Lung (tissue), 17 donors: ENCODE measurements at places on chromosomes 6 and 20. TPM values are rescaled to one million over a fixed set of nuclear protein-coding genes. Genes with fewer than 3 reads are reported as not detected.

Gene LTA
- total RNA-seq: 0.54 TPM

DNA sequence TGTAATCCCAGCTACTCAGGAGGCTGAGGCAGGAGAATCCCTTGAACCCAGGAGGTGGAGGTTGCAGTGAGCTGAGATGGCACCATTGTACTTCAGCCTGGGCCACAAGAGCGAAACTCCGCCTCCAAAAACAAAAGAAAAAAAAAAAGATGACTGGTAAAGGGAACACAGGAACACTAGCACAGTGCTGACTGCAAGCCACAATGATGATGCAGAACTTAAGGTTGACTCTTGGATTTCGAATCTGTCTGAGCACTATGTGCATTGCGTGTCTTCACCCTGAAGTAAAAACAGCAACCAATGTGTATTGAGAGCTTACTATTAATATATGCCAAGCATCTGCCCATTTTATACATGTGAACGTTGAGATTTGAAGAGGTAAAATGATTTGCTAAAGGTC lies 27.6 kb upstream of the LIN28B start:
- H3K4me3 ChIP-seq: no peak overlapping the region
- DNase-seq: no peak
- H3K27ac ChIP-seq: no peak overlapping the region
- H3K36me3 ChIP-seq: no peaks in the 10 kb centered on the region

Gene CLVS2
- total RNA-seq: not detected

DNA sequence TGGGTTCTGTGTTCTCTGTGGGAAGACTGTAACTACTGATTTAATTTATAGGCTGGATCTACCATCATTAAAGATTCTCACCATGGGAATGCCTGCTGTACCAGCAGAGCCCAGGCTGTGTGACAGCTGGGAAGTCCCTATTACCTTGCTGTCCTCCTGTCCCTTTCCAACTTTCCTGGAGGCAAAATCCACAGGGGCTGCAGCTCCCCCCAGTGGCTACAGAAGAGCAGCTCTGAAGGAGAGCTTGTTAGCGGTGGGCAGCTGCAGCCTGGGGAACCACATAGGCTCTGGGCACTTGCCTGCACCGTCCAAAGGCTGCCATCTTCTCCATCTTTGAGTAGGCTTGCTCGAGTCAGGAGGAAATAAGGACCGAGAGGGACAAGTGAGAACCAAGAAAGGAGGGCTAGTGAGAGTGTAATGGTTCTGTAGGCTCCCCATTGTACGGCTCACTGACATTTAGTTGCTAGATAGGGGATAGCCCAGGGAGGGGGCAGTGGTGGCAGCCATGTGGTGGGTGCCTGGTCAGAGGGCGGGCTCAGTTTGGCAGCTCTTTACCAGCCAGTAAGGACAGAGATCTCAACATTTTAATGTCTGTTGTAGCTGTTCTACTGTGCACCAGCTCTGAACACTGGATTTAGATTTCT lies 155.1 kb upstream of the MLIP start:
- no peaks in the 10 kb centered on the region for H3K4me1 ChIP-seq
- no peak overlapping the region for H3K27ac ChIP-seq
- no peaks in the 10 kb centered on the region for H3K27me3 ChIP-seq
- DNase-seq: peak; percentile 68
- no peak overlapping the region for H3K4me3 ChIP-seq
- H3K36me3 ChIP-seq: no peaks in the 10 kb centered on the region

GRCh38 chr6:107217248-107217647 lies 101.9 kb upstream of the BEND3 start:
- no peaks in the 10 kb centered on the region for H3K36me3 ChIP-seq
- no peaks in the 10 kb centered on the region for H3K4me1 ChIP-seq
- DNase-seq: no peak
- no peak overlapping the region for H3K4me3 ChIP-seq
- H3K27ac ChIP-seq: no peak overlapping the region
- no peaks in the 10 kb centered on the region for H3K27me3 ChIP-seq

DNA sequence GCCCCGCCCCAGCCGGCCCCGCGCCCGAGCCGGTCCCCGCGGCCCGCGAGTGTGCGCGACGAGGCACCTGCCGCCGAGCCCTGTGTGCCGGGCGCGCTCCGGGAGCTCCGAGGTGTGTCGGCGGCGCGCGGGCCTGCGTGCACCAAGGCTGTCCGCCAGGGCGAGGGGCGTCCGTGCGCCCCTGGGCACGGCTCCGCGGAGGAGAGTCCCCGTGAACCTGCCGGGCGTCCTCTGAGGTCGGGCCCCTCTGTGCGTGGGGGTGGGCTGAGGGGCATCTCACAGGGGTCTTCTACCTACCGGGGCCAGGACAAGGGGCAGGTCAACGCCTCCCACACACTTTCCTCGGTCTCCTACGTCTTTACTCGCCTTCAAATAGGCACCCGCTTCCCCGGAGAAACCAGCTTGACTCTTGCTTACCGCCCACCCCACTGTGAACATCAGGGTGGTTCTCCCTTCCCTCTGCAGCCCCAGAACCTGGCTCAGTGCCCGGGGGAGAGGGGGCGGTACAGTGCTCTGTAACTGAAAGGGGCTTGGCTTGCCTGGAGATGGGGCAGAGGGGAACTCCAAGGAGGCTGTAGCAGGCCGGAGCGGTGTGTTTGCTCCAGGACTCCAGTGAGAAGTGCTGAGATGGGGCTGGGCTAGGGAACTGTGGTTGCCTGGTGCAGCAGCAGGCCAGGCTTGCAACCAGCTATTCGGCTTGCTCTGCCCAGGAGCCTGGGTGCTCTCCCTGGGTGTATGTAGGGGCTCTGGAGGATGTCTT lies at the start of gene SAMD10:
Gene SAMD10 (minus strand): TSS at position 86 of the 760 bp plus-strand sequence. CDS start 175 bp downstream, outside the sequence.
- H3K27me3 ChIP-seq: peaks cover 4% of the 10 kb centered on the region
- H3K4me3 ChIP-seq: peak within 1 kb of the TSS; percentile 34
- H3K27ac ChIP-seq: peak within 1 kb of the TSS; percentile 82
- peaks cover 9% of the 10 kb centered on the region for H3K36me3 ChIP-seq

GRCh38 chr6:145815309-145816274 lies 997 bp upstream of the FBXO30 start:
- H3K27me3 ChIP-seq: no peaks in the 10 kb centered on the region
- DNase-seq: peak; percentile 73
- peaks cover 3% of the 10 kb centered on the region for H3K36me3 ChIP-seq
- H3K4me3 ChIP-seq: peak overlapping the region; percentile 65
- H3K4me1 ChIP-seq: peaks cover 3% of the 10 kb centered on the region

GRCh38 chr20:10710991-10711775 lies 37.4 kb upstream of the JAG1 start:
- H3K36me3 ChIP-seq: no peaks in the 10 kb centered on the region
- H3K4me3 ChIP-seq: no peak overlapping the region

Gene VSX1
- total RNA-seq: not detected

GRCh38 chr20:63014710-63015109 lies 7.9 kb upstream of the BHLHE23 start:
- H3K4me1 ChIP-seq: no peaks in the 10 kb centered on the region
- peaks cover 57% of the 10 kb centered on the region for H3K27me3 ChIP-seq
- DNase-seq: no peak
- no peak overlapping the region for H3K27ac ChIP-seq
- no peak overlapping the region for H3K4me3 ChIP-seq

DNA sequence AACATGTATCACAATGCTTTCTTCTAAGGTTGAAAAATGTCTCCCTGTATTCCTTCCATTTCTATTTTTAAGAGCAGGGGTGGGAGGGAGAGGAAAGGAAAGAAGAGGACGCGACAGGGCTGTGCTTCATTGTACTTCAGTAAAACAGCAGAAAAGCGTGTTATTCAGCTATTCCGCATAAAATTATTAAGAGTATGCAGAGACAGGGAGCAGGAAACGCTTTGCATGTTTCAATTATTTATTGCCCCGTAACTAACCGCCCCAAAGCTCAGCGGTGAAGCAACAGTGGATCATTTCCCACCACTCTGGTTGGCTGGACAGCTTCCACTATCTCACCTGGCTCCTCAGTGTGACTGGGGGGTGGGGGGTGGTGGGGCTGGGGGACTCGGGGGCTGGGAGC lies 188.9 kb downstream of the TTLL2 start:
- DNase-seq: peak; percentile 30
- no peaks in the 10 kb centered on the region for H3K4me1 ChIP-seq
- H3K36me3 ChIP-seq: no peaks in the 10 kb centered on the region
- H3K27ac ChIP-seq: no peak overlapping the region

DNA sequence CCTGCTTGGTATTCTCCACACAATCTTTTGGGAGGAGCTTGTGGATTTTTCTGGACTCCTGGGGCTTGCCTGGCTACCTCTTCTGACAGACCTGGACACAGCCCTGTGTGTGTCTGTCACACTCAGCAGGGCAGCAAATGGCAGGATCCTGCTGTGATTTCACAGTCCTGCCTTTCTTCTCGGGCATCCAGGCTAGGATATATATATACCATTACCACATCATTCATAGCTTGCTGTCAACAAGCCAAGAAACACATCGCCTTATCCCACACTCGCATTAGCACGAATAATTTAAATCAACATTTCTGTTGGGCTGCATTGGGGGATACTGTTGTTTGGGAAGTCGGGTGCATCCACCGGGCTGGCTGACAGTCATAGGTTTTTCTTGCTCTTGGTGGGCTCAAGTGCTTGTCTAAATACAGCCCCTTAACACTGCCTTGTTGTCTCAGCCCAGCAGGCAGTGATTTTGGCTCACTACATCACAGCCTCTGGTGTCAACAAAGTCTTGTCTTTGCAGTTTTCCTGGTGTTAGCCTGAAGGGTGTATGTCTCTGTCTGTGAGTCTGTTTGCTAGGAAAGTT lies 154.9 kb upstream of the FERMT1 start:
- H3K4me1 ChIP-seq: peaks cover 13% of the 10 kb centered on the region
- no peak overlapping the region for H3K27ac ChIP-seq
- peak; percentile 78 for DNase-seq

Gene SNAI1
- 0.74 TPM for total RNA-seq

GRCh38 chr6:24080711-24081110 lies 45.3 kb upstream of the NRSN1 start:
- H3K27ac ChIP-seq: no peak overlapping the region
- H3K4me3 ChIP-seq: no peak overlapping the region

DNA sequence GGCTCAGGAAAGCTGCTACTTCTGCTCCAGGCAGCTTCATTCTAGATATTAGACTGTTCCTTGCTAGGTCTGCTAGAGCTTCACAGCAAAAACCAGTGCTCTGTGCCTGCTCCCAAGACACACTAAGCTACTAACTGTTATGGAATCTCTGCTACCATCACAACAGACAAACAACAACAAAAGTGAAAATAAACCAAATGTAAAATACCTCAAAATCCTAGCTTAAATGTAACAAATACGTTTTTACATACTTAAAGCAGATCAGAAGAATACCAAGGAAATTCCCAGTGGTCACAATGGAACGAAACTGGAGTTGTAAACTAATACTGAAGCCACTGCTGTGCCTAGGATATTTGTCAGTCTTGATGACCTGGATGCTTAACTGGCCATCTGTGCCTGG lies 84.6 kb upstream of the EZR start:
- no peaks in the 10 kb centered on the region for H3K27me3 ChIP-seq
- no peaks in the 10 kb centered on the region for H3K4me1 ChIP-seq
- no peak overlapping the region for H3K4me3 ChIP-seq
- no peak overlapping the region for H3K27ac ChIP-seq
- no peak for DNase-seq

GRCh38 chr6:53628354-53629119 lies 37.0 kb downstream of the KLHL31 start:
- peak; percentile 69 for DNase-seq
- H3K4me1 ChIP-seq: peaks cover 11% of the 10 kb centered on the region
- no peak overlapping the region for H3K27ac ChIP-seq
- no peak overlapping the region for H3K4me3 ChIP-seq
- H3K27me3 ChIP-seq: no peaks in the 10 kb centered on the region
